ENCODE measurements at places on chromosomes 7 and 10. TPM values are rescaled to one million over a fixed set of nuclear protein-coding genes. Genes with fewer than 3 reads are reported as not detected.

Gene FRAT2
- total RNA-seq = 13.4 TPM

Gene SPDYE9
- not detected for total RNA-seq

Gene PNLIPRP1
- total RNA-seq = not detected

Gene ANKRD7
- 0.22 TPM for total RNA-seq

Gene CDCA7L
- total RNA-seq = 45.7 TPM

Gene MBLAC1
- 2.8 TPM for total RNA-seq

Gene UNC5B
- 18.8 TPM for total RNA-seq

Gene ACTL6B
- not detected for total RNA-seq

Gene SEMA3A
- 135 TPM for total RNA-seq

Gene TET1
- total RNA-seq = 1.1 TPM

Gene DRGX
- total RNA-seq = not detected

Gene GLRX3
- total RNA-seq = 52.6 TPM

Gene EIF4EBP2
- total RNA-seq = 25.1 TPM

Gene SHTN1
- total RNA-seq = 0.65 TPM

Gene NRBF2
- total RNA-seq = 15.1 TPM

Gene ITIH5
- 0.33 TPM for total RNA-seq

Gene ZNF485
- total RNA-seq = 1.0 TPM

Gene MICU1
- total RNA-seq = 43.1 TPM

Gene CCL26
- not detected for total RNA-seq

Gene SPAM1
- total RNA-seq = not detected

Gene TAC1
- not detected for total RNA-seq

Gene MMP21
- total RNA-seq = 1.1 TPM

Gene SEMA3C
- 2.2 TPM for total RNA-seq

Gene GPR22
- total RNA-seq = not detected

Gene OR6B1
- total RNA-seq = not detected

Gene SAMD9L
- 8.2 TPM for total RNA-seq

Gene C1QL3
- total RNA-seq = 2.3 TPM

Gene SUGCT
- 1.5 TPM for total RNA-seq

Gene DDC
- total RNA-seq = not detected

Gene GPR37
- total RNA-seq = 0.22 TPM

Gene ANKRD61
- total RNA-seq = under 0.01 TPM

Gene ITGB8
- 1.6 TPM for total RNA-seq

Gene LRRC18
- total RNA-seq = under 0.01 TPM

Gene CC2D2B
- total RNA-seq = 0.17 TPM

Gene TAX1BP1
- 72.5 TPM for total RNA-seq

Gene NUDT13
- total RNA-seq = 2.2 TPM

Gene NPY
- not detected for total RNA-seq

Gene CCZ1
- 135 TPM for total RNA-seq

Gene ADAP1
- total RNA-seq = 5.0 TPM

Gene OR9A2
- not detected for total RNA-seq

Gene FAM237B
- total RNA-seq = not detected

Gene PLEKHS1
- total RNA-seq = not detected

Gene TAS2R41
- not detected for total RNA-seq

All from dermis lymphatic vessel endothelial cell (primary cell).